Activated CD4-positive, alpha-beta memory T cell treated with anti-CD3 and anti-CD28 coated beads, Interleukin-2, amount 10 ng/mL, durations not matched to agents 7 days and 5 days (primary cell): ENCODE measurements at places on chromosomes 13 and 19. TPM values are rescaled to one million over a fixed set of nuclear protein-coding genes. Genes with fewer than 3 reads are reported as not detected.

The TMEM272 gene
- total RNA-seq, result 0.28 TPM

The ZIC2 gene
- 0.50 TPM for total RNA-seq

The SPRED3 gene
- total RNA-seq, result 3.8 TPM

The BRME1 gene
- total RNA-seq, result 3.8 TPM

The RAB3D gene
- total RNA-seq, result 8.4 TPM

The CYP2A7 gene
- total RNA-seq, result not detected

The C3 gene
- 0.28 TPM for total RNA-seq

The ZNF534 gene
- not detected for total RNA-seq

The DHPS gene
- 113 TPM for total RNA-seq

The PTGIR gene
- total RNA-seq, result 5.6 TPM

The NCR1 gene
- total RNA-seq, result not detected

The PCDH20 gene
- not detected for total RNA-seq

The IGFL1 gene
- not detected for total RNA-seq

The ANGPTL8 gene
- not detected for total RNA-seq

The PNMA8B gene
- 0.05 TPM for total RNA-seq

- no peaks in the 10 kb centered on the region for H3K4me1 ChIP-seq
- H3K36me3 ChIP-seq, result no peaks in the 10 kb centered on the region
- DNase-seq, result no peak
- H3K27me3 ChIP-seq, result peaks cover 34% of the 10 kb centered on the region
Observed at GRCh38 chr19:50912727-50913716, 1.8 kb upstream of the KLK4 start.

DNA sequence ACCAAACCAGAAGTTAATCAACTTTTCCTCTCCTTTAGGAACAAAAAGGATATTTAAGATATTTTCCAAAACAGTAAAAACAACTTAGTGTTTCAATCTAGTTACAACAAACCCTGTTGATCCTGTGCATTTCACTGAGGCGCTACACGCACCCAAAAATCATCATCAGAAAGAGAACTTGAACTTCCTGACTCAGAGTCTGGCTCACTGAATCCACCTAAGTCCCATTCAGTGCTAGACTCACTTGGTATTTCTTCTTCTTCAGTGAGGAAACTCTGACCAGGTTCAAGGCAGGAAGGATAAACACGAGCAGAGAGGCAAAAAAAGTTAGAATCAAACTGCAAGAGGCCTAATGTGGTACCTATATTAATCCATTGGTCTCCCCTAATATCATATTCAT, 2.2 kb downstream of the KBTBD6 start:
- DNase-seq, result no peak
- no peaks in the 10 kb centered on the region for H3K27me3 ChIP-seq
- peaks cover 25% of the 10 kb centered on the region for H3K36me3 ChIP-seq
- peak overlapping the region; percentile 26 for H3K27ac ChIP-seq
- H3K4me3 ChIP-seq, result peak overlapping the region; percentile 89

DNA sequence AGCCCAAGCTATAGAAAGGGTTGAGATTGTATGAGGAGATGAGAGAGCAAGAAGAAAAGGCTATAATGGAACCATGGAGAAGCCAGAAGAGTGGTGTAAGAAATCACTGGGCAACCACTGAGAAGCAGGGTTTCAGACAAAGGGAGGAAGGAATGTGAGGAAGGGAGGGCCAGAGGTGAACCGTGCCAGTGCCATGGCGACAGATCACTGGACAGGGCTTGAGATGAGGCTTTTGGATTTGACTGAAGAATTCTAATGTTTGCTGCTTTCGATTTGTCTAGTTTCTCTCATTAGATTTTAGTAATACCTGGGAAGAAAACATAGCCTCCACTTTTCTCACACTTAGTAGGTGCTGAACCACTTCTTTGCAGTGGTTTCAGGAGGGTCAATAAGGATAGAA, 6.3 kb upstream of the GPR183 start:
- H3K36me3 ChIP-seq, result peaks cover 32% of the 10 kb centered on the region
- no peaks in the 10 kb centered on the region for H3K27me3 ChIP-seq
- DNase-seq, result no peak
- H3K4me1 ChIP-seq, result peaks cover 80% of the 10 kb centered on the region
- H3K4me3 ChIP-seq, result peak overlapping the region; percentile 24

DNA sequence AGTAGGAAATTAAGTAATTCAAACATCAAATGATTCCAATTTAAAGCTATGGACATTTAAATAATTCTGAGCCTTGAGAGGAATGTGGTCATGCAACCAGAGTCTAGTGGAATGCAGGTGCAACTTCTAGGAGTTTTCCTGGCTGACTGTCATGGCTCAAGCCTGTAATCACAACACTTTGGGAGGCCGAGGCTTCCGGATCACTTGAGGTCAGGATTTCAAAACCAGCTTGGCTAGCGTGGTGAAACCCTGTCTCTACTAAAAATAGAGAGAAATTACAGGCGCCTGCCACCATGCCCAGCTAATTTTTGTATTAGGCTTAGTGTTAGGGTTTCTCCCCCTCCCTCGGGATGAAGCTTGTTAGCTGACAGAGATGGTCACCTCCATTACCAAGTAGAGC, 6.4 kb downstream of the ZNF808 start:
- H3K27me3 ChIP-seq, result no peaks in the 10 kb centered on the region
- no peak overlapping the region for H3K27ac ChIP-seq
- H3K4me1 ChIP-seq, result peaks cover 35% of the 10 kb centered on the region
- DNase-seq, result no peak
- H3K36me3 ChIP-seq, result peaks cover 72% of the 10 kb centered on the region

GRCh38 chr13:26497968-26498511, 59.4 kb upstream of the WASF3 start:
- H3K27ac ChIP-seq, result no peak overlapping the region
- no peaks in the 10 kb centered on the region for H3K36me3 ChIP-seq
- H3K4me1 ChIP-seq, result no peaks in the 10 kb centered on the region
- DNase-seq, result no peak
- no peaks in the 10 kb centered on the region for H3K27me3 ChIP-seq

GRCh38 chr19:13022111-13022858, 27.0 kb downstream of the NFIX start:
- H3K4me1 ChIP-seq, result peaks cover 18% of the 10 kb centered on the region
- H3K4me3 ChIP-seq, result no peak overlapping the region
- no peak overlapping the region for H3K27ac ChIP-seq

DNA sequence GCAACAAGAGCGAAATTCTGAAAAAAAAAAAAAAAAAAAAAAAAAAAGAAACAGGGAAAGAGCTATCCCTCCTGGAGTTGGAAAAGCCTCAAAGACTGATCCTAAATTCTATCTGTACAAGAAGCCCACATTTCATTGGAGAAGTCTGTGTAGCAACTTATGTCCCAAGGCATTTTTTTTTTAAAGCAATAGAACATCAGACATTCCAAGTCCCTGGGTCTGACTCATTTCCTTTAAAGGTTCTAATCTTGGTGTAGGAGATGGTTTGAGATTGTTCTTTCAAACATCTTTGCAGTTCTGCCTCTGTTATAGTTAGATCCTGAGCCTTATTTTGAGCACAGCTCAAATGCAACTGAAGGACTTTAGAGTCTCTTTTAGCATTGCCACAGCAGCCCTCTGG, 706.5 kb upstream of the MIR17HG start:
- H3K36me3 ChIP-seq, result no peaks in the 10 kb centered on the region
- H3K4me3 ChIP-seq, result no peak overlapping the region
- H3K27me3 ChIP-seq, result no peaks in the 10 kb centered on the region
- H3K4me1 ChIP-seq, result no peaks in the 10 kb centered on the region
- no peak overlapping the region for H3K27ac ChIP-seq

GRCh38 chr19:48738557-48739403, 1.6 kb downstream of the RASIP1 start:
- no peak overlapping the region for H3K27ac ChIP-seq
- peak overlapping the region; percentile 30 for H3K4me3 ChIP-seq
- peaks cover 6% of the 10 kb centered on the region for H3K27me3 ChIP-seq

DNA sequence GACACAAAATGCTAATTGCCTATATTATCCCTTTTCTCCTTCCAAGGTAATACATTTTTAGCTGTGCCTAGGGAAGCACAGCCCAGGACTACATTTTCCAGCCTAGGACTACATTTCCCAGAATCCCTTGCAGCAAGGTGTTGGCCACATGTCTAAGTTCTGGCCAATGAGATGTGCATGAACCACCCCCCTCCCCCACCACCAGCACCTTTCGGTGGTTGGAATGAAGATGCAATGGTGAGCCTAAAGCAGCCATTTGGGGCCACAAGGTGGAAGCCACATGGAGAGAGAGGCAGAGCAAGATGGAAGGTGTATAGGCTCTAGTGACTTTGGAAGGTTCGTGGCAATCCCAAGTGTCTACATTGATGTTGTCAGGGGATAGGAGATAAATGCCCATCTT, 16.2 kb downstream of the UNC13A start:
- H3K36me3 ChIP-seq, result no peaks in the 10 kb centered on the region
- peak; percentile 24 for DNase-seq
- H3K27ac ChIP-seq, result no peak overlapping the region
- no peak overlapping the region for H3K4me3 ChIP-seq

GRCh38 chr13:27822873-27823311, 30.6 kb downstream of the GSX1 start:
- H3K27ac ChIP-seq, result no peak overlapping the region
- no peaks in the 10 kb centered on the region for H3K36me3 ChIP-seq
- H3K4me1 ChIP-seq, result peaks cover 2% of the 10 kb centered on the region

DNA sequence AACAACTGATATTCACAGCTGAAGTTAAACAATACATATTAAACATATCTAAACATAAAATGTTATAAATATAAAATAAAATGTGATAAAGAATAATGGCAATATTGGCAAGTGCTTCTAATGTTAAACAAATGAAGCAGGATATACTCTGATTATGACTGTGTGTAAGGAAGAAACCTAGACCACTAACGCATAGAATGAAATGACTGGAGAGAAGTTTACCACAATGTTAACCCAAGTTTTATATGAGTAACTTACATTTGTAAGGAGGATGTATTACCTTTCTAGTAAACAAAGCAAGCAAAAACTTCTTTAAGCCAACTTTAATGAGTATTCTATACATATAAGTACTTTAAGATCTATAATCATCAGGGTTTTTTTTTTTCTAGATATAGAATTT, 43.0 kb downstream of the RB1 start:
- peaks cover 21% of the 10 kb centered on the region for H3K4me1 ChIP-seq
- no peak overlapping the region for H3K27ac ChIP-seq
- peaks cover 55% of the 10 kb centered on the region for H3K36me3 ChIP-seq
- H3K27me3 ChIP-seq, result no peaks in the 10 kb centered on the region

- no peak overlapping the region for H3K4me3 ChIP-seq
- H3K4me1 ChIP-seq, result peaks cover 25% of the 10 kb centered on the region
- DNase-seq, result no peak
- no peak overlapping the region for H3K27ac ChIP-seq
- H3K36me3 ChIP-seq, result no peaks in the 10 kb centered on the region
Observed at GRCh38 chr13:24035411-24035810, 125.1 kb upstream of the SPATA13 start.

DNA sequence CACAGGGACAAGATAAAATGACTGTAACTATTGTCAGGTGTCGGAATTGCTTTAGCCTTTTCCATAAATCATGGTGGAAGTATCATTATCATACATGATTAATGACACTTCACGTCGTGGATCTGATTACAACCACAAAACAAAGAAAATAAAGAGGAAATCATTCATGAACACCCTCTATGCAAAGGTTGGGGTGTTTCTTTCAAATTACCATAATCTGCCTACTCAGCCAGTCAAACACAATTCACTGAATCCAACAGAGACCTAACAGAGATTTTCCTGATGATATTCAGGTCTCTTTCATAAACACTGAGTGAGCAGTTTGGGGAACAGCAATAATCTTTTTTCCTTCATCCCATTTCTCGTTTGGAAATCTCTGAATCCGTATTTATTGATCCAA, 625.6 kb downstream of the DCT start:
- no peak overlapping the region for H3K4me3 ChIP-seq
- no peaks in the 10 kb centered on the region for H3K27me3 ChIP-seq
- no peaks in the 10 kb centered on the region for H3K36me3 ChIP-seq
- H3K4me1 ChIP-seq, result no peaks in the 10 kb centered on the region

GRCh38 chr13:112859817-112860190, 109.2 kb upstream of the MCF2L start:
- no peak for DNase-seq
- no peak overlapping the region for H3K27ac ChIP-seq
- H3K4me3 ChIP-seq, result no peak overlapping the region
- H3K36me3 ChIP-seq, result peaks cover 62% of the 10 kb centered on the region
- no peaks in the 10 kb centered on the region for H3K27me3 ChIP-seq

GRCh38 chr13:48448959-48449614, 36.2 kb upstream of the LPAR6 start:
- H3K36me3 ChIP-seq, result peaks cover 59% of the 10 kb centered on the region
- peak; percentile 34 for DNase-seq
- H3K27ac ChIP-seq, result peak overlapping the region; percentile 80
- H3K4me3 ChIP-seq, result peak overlapping the region; percentile 50
- peaks cover 55% of the 10 kb centered on the region for H3K4me1 ChIP-seq

DNA sequence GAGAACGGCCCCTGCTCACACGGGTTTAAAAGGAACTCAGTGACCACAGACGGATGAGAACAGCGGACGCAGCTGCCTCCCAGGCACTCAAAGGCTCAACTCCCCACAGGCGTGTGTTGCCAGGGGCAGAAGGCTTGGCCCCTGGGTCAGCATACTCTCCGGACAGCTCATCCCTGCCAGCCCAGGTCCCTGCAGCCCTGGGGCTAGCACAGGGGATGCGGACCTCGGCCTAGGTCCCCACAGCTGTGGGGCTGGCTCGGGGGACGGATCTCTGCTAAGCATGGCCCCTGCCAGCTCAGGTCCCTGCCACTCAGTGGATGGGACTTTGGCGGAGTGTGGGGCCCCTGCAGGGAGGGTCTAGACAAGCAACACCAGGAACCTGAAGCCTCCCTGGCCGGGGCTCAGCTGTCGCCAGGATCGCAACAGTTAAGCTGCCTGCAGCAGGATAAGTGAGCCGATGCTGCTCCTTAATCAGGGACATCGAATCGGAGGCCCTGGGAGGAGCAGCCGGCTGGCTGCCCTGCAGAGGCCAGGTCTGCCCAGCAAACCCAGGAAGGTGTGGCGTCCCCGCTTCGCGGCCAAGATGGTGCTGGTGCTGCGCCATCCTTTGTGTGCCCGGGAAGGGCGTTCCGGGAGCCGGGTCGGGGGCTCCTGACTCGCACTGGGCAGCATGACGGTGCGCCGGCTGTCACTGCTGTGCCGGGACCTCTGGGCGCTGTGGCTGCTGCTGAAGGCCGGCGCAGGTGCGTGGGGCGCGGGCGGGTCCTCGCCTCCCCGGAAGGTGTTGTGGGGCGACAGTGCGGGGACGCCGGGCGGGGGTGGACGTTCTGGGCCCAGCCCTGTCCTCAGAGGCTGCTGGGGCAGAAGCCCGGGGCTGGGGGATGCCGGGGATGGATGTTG, 32.5 kb downstream of the MCF2L start:
- no peak for DNase-seq
- H3K36me3 ChIP-seq, result no peaks in the 10 kb centered on the region
- H3K4me1 ChIP-seq, result peaks cover 2% of the 10 kb centered on the region
- H3K27ac ChIP-seq, result no peak overlapping the region
- H3K27me3 ChIP-seq, result no peaks in the 10 kb centered on the region

GRCh38 chr19:50702871-50703829, 16.5 kb downstream of the SHANK1 start:
- DNase-seq, result no peak
- peaks cover 2% of the 10 kb centered on the region for H3K4me1 ChIP-seq
- H3K27me3 ChIP-seq, result peaks cover 14% of the 10 kb centered on the region

- H3K27ac ChIP-seq, result no peak overlapping the region
- peaks cover 39% of the 10 kb centered on the region for H3K27me3 ChIP-seq
- peaks cover 13% of the 10 kb centered on the region for H3K4me1 ChIP-seq
- H3K36me3 ChIP-seq, result no peaks in the 10 kb centered on the region
- no peak overlapping the region for H3K4me3 ChIP-seq
Observed at GRCh38 chr13:34944274-34944634, 2.2 kb downstream of the NBEA start.

GRCh38 chr13:23440821-23441618, 7.5 kb upstream of the SACS start:
- H3K27ac ChIP-seq, result no peak overlapping the region
- no peaks in the 10 kb centered on the region for H3K4me1 ChIP-seq
- peaks cover 2% of the 10 kb centered on the region for H3K27me3 ChIP-seq
- H3K4me3 ChIP-seq, result no peak overlapping the region
- no peak for DNase-seq

GRCh38 chr13:98978280-98978679, 416 bp upstream of the DOCK9 start:
- H3K27me3 ChIP-seq, result no peaks in the 10 kb centered on the region
- no peak overlapping the region for H3K27ac ChIP-seq
- peaks cover 3% of the 10 kb centered on the region for H3K36me3 ChIP-seq
- H3K4me3 ChIP-seq, result no peak overlapping the region
